ENCODE measurements at places on chromosomes 1 and 21. TPM values are rescaled to one million over a fixed set of nuclear protein-coding genes. Genes with fewer than 3 reads are reported as not detected.

BNIPL gene
- total RNA-seq, result 17.0 TPM

GLMN gene
- total RNA-seq, result 8.8 TPM

DNA sequence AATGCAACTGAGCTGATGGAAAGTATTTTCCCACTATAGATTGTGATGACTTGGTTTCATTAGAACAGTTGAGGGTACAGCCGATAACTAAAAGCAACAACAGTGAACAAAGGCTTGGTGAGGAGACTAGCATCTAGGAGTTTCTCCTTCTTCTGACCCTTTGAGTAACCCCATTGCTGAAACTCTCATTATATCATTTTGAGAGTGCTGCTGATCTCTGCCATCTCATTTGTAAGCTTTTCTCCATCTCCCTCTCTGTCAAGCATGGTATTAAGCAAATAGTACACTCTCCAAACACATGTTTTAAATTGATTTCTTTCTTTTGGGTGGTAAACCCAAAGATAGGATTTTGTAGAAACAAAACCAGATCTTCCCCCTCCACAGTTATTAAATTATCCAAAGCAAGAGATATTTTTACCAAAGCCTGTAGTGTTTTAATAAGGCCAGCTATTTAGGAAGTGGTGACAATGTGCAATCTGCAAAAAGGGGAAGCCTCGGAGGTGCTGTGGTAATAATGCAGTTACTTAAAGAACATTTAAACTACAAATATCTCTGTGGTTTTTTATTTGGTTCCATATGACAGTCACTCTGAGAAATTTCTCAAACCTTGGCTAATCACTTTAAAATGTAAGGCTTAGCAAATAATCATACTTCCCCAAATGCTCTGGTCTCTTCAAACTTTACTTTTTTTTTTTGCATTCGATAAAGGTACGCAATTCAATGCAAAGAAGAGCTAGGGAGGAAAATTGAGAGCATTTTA lies 287.5 kb downstream of the HLX start:
- H3K27ac ChIP-seq, result no peak overlapping the region
- H3K4me1 ChIP-seq, result no peaks in the 10 kb centered on the region
- no peaks in the 10 kb centered on the region for H3K36me3 ChIP-seq
- no peaks in the 10 kb centered on the region for H3K27me3 ChIP-seq
- DNase-seq, result no peak

RBM15 gene
- 33.4 TPM for total RNA-seq

DNA sequence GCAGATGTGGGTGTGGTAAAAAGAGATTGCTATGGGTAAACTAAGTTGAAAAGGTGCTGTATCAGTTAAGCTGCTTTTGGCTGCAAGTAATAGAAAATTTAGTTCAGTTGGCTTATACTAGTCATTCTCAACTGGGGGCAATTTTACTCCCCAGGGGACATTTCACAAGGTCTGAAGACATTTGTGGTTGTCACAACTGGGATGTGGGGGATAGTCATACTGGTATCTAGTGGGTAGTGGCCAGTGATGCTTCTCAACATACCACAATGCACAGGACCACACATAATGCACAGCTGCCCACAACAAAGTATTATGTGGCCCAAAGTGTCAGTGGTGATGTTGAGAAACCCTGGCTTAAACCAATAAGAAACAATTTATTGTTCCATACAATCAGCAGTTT lies 31.4 kb downstream of the SERTAD4 start:
- no peak overlapping the region for H3K4me3 ChIP-seq
- no peaks in the 10 kb centered on the region for H3K36me3 ChIP-seq
- peaks cover 8% of the 10 kb centered on the region for H3K4me1 ChIP-seq
- no peak for DNase-seq
- H3K27me3 ChIP-seq, result no peaks in the 10 kb centered on the region

- no peak overlapping the region for H3K4me3 ChIP-seq
- no peak overlapping the region for H3K27ac ChIP-seq
- DNase-seq, result no peak
- H3K36me3 ChIP-seq, result no peaks in the 10 kb centered on the region
- H3K27me3 ChIP-seq, result no peaks in the 10 kb centered on the region
Measured at GRCh38 chr1:87451229-87451920, 122.7 kb downstream of the LMO4 start.

All from breast epithelium (tissue), 4 donors.